ENCODE measurements at places on chromosomes 12 and 14.
A peak's percentile ranks its signal among the peaks of the same experiment; 100 is the strongest.

- DNase-seq: no peak
These were observed 21.9 kb downstream of the DIO3 start for GRCh38 chr14:101583006-101583714.

DNA sequence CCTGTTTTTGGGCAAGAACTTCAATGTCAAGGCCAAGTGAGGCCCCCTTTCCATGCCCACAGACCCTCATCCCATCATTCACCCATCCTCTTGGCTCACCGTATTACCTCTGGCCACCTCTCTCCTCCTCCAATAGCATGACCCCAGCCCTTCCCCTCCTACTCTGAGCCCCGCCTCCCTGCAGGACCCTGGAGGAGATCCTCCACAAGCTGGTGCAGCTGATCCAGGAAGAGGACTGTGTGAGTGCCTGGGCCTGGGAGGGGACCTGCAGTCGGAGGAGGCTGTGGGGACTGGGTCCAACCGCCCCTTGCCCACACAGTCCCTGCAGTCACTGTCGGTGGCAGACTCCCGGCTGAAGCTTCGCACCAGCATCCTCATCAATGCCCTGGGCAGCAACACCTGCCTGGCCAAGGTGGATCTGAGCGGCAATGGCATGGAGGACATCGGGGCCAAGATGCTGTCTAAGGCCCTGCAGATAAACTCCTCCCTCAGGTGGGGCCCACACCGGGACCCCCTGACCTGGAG is 7.2 kb downstream of the CARMIL3 start:
- no peak for DNase-seq

DNA sequence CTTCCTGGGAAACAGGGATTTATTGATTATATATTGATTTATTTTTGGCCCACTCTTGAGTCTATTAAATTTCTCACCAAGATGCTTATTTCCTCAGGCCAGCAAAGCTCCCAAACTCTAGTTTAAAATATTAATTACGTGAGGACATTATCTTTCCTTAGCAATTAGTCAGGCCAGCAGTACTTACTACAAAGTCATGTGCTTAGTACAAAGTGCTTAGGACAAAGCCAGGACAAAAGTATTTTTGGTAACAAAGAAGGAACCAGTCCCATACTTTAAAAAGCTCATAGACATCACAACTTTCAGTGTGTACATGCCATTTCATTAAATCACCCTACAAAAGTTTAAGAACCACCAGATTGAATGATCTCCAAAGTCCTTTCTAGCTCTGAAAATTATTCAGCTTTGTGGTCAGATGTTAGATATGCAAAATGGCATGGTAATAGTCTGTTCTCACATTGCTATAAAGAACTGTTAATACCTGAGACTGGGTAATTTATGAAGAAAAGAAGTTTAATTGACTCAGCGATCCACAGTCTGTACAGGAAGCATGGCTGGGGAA is 94.7 kb upstream of the PWP1 start:
- no peak for DNase-seq

- no peak for DNase-seq
These were observed 6.7 kb downstream of the CLEC12A start for GRCh38 chr12:9977916-9978315.

- peak; percentile 47 for DNase-seq
These were observed at the start of gene ZBTB39 for GRCh38 chr12:57005980-57006808. TSS of gene ZBTB39 (minus strand) at chr12:57006546. CDS start at chr12:57004917, 1,629 bp downstream.

GRCh38 chr14:105333613-105334364 is 19.2 kb downstream of the PACS2 start:
- DNase-seq: no peak

GRCh38 chr12:66115071-66115600 is 15.4 kb downstream of the LLPH start:
- no peak for DNase-seq

DNA sequence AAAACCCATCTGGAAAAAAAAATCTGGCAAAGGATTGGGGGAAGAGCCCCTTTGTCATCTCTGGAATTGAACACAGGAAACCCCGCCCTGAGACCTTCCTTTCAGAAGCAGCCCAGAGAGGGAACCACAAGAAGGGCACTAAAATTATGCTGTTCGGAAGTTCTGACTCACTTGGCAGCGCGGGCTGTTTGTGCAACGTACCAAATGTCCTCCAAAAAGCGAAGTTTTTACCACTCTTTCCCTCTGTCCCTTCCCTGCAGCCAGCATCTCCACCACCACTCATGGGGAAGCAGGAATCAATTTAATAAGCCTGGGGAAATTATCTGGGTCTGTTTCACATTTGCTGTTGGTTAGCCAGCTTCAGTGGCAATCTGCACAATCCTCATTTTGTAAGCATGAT is 3.2 kb upstream of the SYNE3 start:
- DNase-seq: no peak

DNA sequence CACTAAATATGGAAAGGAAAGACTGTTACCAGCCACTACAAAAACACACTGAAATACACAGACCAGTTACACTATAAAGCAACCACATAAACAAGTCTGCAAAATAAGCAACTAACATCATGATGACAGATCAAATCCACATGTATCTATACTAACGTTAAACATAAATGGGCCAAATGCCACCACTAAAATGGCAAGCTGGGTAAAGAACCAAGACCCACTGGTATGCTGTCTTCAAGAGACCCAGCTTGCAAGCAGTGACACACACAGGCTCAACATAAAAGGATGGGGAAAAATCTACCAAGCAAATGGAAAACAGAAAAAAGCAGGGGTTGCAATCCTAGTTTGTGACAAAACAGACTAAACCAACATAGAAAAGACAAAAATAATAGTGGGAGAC is 260.9 kb upstream of the SSTR1 start:
- no peak for DNase-seq

GRCh38 chr12:93541578-93542225 is 30.8 kb upstream of the SOCS2 start:
- DNase-seq: no peak

GRCh38 chr12:89801284-89801683 is 92.6 kb upstream of the ATP2B1 start:
- no peak for DNase-seq

DNA sequence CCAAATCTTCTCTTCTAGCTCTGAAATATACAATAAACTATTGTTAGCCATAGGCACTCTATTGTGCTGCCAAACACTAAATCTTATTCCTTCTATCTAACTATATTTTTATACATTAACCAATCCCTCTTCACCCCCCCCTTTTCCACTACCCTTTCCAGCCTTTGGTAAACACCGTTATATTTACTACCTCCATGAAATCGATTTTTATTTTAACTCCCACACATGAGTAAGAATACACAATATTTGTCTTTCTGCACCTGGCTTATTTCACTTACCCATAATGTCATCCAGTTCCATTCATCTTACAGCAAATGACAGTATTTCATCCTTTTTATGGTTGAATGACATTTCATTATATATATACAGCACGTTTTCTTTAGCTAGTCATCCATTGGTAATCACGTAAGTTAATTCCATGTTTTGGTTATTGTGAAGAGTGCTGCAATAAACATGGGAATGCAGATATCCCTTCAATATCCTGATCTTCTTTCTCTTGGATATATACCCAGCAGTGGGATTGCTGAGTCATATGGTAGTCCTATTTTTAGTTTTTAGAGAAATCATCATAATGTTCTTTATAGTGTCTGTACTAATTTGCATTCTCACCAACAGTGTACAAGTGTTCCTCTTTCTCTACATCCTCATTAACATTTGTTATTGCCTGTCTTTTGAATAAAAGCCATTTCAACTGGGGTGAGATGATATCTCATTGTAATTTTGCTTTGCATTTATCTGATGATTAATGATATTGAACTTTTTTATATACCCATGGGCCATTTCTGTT is 34.2 kb upstream of the PLBD1 start:
- no peak for DNase-seq

DNA sequence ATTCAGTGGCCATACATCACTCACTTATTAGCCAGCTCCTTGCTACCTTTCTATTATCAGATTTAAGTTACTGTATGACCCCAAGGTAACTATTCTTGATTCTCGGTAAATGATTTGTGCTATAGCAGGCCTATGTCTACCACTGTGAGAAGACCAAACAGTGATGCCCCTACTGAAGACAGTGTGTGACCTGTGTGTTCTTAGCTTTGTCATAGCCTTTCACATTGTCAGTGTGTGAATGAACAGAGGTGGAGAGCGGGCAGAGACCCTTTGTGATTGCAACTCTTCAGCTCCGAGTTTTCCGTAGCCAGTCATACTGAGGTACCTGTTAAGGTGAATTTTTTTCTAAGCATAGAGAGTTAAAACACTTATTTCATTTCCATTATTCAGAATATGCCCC is 294.0 kb downstream of the LRFN5 start:
- DNase-seq: no peak

DNA sequence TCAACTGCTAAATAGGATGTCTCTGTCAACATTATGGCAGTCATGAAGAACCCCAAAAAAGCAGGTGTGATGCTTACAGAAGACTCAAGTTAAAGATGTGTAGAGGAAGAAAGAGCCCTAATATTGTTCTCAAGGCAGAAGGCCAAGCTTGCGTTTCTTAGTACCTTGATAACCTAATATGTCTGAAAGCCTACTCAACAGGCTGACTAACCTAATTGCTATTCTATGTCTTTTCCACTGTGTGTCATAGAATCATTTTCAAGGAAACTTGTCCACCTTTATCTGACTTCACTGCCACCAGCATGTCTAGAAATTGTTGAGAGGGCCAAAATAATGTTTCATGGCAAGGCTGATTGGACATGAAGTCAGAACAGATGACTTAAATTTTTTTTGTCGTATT is 373.2 kb downstream of the BTG1 start:
- DNase-seq: no peak

DNA sequence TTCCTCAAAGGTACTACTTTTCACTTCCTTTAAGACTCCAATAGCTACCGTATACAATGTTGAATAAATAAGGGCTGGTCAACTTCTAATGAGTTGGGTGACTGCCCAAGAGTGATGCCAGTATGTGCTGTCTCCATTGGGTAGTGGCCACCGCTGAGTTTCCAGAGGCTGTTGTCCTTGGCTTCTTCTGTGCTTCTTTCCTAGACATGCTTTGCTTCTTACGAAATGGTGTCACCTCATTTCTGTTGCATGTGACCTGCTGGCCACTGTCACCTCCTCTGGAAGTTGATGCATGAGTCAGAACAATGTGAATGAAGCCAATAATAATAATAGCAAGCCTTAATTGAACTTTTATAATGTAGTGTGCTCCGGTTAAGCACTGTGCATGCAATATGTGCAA is 7.5 kb upstream of the NID2 start:
- no peak for DNase-seq

DNA sequence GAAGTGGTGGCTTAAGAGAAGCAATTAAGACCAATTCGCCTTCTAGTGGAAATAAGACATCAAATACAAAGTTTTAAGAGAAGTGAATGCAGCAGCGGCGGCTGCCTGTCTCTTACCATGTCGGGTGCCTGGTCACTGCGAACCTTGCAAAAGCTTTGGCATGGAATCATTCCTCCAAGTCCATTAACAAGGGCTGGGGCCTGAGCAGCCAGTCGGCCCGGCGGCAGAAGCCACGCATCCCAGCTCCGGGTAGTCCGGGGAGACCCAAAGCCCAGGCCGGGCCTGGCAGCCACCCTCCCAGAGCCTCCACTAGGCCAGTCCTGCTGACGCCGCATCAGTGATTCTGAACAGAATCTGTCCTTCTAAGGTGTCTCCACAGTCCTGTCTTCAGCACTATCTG is 321.0 kb downstream of the TMEM121 start:
- no peak for DNase-seq

DNA sequence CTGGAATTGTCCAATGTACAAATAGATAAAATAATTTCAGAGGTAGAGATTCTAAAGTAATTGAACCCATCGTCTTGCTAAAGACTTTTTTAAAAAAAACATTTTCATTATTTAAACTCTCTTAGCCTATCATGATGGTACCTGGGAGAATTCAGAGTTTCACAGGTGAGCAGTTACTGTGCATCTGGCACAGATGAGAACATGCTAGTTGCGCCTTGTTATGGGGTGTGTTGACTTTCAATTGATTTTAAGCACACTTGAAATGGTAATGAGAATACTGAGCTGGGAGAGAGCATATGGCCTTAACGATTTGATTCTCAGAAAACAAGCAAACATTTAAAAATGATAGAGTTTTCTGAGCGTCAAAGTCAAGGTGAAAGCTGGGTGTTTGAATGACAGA is 66.6 kb downstream of the FLRT2 start:
- DNase-seq: no peak

DNA sequence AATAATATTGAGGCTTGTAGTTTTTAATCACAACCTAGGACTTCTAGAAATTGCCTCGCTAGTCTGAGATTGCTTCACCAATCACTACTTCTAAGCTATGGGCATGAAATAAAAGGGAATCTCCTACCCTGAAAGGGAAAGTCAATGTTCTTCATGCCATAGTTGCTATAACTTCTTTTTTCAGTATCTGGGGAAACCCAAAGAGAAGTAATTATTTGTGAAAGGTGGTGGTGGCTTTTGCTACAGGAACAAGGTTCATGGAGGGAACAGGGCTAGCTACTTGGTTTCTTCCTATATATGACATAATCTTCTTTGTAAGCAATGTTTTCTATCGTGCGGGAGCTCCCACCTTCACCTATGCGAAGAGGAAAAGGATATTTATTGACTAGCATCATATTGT is 61.6 kb upstream of the DNM1L start:
- no peak for DNase-seq

GRCh38 chr12:130335517-130336392 is 1.9 kb upstream of the PIWIL1 start:
- DNase-seq: no peak

- no peak for DNase-seq
These were observed 280.0 kb downstream of the RAD51B start for GRCh38 chr14:68099495-68100045.

GRCh38 chr14:91252871-91253794 is 8.6 kb upstream of the GPR68 start:
- DNase-seq: no peak

- DNase-seq: no peak
These were observed 592.0 kb downstream of the KCNH5 start for GRCh38 chr14:62453226-62453625.

- DNase-seq: no peak
These were observed 278.6 kb downstream of the MED13L start for GRCh38 chr12:115998794-115999478.

- DNase-seq: no peak
These were observed 490.4 kb upstream of the ATP2B1 start for GRCh38 chr12:90199006-90199405.

GRCh38 chr12:104499668-104500332 is 43.1 kb downstream of the CHST11 start:
- DNase-seq: no peak

GRCh38 chr14:88823968-88824313 is 510 bp upstream of the TTC8 start:
- DNase-seq: no peak

- DNase-seq: no peak
These were observed 16.2 kb upstream of the RIN3 start for GRCh38 chr14:92497391-92497790.

DNA sequence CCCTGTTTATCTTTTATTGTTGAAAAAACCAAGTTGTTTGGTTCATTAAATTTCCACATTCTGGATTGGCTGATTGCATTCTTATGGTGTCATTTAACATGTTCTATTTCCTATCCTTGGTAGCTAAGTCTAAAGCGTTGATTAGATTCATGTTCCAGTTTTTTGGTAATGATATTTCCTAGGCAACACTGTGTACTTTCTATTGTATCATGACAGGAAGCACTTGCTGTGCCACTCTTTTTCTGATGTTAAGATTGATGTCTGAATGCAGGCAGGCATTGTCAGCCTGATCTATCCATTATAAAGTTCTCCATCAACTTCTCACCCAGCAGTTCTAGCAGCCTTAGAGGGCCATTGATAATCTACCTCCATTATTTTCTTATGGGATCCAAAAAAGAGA is 91.1 kb upstream of the ARID2 start:
- DNase-seq: no peak
